Activated effector memory CD4-positive, alpha-beta T cell treated with Interleukin-2 at 50 U/mL for 16 hours (primary cell): ENCODE measurements at places on chromosomes 11 and 22.

GRCh38 chr11:18313965-18314763 is 7.8 kb downstream of the HPS5 start:
- DNase-seq, result no peak

DNA sequence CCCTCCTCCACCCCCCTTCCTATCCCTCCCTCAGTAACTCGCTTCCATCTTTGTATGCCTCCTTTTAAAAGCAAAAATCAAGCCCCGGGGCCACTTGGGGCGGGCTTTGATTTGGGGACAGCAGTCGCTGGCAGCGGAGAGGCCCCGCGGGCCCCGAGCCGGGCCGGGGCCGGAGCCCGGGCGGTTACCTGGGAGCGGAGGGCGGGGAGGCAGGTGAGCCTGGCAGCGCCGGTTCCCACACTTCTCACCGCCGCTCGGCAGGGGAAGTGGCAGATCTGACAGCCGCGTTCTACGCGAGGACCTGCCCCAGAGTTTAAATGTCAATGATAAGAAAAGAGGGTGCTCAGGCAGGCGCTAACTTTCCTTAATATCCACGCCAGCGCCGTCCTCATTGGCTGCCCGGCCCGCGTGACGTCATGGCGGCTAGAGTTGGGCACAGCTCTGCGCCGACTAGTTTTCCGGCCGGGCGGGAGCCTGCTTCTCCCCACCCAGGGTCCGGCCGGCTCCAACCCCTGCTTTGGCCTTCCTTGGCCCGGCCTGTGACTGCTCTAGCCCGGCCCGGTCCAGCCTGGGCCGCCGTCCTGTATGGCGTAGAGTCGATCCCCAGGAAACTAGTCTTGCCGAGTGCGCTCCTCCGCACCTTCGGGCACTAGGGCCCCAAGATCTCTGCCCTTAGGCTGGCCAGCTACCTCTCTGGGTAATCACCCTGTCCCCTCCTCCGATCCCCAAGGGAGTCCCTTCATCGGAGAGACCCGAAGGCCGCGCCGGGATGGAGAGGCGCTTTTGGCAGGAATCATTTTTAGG is 6.7 kb upstream of the PAX6 start:
- no peak for DNase-seq

DNA sequence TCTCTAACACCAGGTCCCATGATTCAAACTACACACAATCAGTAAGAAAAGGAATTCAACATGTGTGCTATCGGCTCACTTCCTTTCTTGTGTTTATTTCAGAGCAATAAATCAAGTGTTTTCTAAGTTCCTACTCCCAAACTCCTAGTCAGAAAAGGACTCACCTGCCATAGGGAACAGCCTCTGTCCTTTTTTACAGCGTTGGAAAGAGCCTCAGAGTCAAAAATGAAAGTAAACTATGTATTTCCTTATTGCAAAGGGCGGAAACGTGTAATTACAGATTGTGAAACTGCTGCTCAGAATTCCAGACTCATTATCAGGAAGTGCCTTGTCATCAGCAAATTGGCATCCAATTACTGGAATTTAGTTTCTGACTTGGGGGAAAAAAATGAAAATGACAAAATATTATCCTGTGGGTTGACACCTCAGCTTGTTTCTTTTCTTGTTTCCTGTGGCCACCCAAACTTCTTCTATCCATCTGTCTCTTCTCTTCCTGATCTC is at the start of gene CASP4:
Gene CASP4 (minus strand): TSS at position 220 of the 501 bp plus-strand sequence. CDS start 49 bp downstream, at position 171.
- no peak for DNase-seq

DNA sequence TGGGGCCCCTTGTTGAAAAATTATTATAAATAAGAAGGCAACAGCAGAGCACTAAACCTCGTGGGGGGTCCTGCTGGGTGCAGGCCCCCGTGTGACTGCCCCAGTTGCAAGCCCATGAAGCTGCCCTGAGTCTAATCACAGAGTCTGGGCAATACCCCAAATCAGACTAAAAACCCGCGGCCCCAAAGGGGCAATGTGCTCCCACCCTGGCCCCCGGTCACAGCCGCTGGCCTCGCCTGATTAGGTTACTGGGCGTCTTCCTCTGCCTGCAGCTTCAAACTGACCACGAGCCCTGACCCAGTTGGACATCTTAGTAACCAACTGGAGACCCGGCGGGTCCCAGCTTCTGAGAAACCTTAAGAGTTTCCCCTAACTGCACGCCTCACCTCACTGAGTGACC is 1.6 kb downstream of the CXCR5 start:
- DNase-seq, result no peak

GRCh38 chr11:18594999-18595749 is 4.4 kb upstream of the MISFA start:
- no peak for DNase-seq

- peak; percentile 13 for DNase-seq
Observed at GRCh38 chr11:107859459-107860239, 1.1 kb upstream of the SLC35F2 start.
